Amniotic stem cell (primary cell): ENCODE measurements at places on chromosomes 5 and 9.

GRCh38 chr9:107155244-107155817 is 127.7 kb upstream of the RAD23B start:
- DNase-seq, result no peak

DNA sequence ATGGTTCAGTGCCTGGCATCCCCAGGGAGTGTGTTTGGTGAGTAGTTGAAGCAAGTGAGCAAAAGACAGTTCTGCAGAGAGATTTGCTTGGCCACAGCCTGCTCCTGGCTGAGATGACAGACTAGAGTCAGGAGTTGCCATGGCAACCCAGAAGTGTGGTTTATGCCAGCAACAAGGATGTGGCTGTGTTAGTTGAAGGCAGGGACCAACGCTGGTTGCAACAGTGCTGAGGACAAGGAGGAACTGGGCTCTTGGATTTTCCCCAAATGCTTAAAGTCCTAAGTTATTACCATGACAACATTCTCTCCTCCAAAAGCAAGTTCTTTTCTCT is 2.7 kb downstream of the NXNL2 start:
- peak; percentile 61 for DNase-seq

- DNase-seq, result no peak
These were observed 363.0 kb upstream of the RIOK2 start for GRCh38 chr5:97545886-97546535.

DNA sequence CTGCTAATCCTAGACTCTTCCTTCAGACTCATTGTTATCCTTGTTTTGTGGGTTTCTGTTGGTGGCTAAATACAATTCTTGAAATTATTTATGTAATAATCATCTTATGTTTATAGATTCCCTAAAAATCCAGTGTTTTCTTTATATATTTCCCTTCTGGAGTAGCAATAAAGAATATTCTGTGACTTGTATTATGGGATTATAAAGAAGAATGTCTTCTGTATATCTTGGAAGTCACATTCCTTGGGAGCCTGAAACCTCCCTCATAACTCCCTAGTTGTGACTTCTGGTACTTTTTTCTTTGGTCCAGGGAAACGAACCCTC is 356.1 kb downstream of the TMEM167A start:
- no peak for DNase-seq

- DNase-seq, result no peak
These were observed 47.8 kb upstream of the ADAMTS2 start for GRCh38 chr5:179393078-179393477.

DNA sequence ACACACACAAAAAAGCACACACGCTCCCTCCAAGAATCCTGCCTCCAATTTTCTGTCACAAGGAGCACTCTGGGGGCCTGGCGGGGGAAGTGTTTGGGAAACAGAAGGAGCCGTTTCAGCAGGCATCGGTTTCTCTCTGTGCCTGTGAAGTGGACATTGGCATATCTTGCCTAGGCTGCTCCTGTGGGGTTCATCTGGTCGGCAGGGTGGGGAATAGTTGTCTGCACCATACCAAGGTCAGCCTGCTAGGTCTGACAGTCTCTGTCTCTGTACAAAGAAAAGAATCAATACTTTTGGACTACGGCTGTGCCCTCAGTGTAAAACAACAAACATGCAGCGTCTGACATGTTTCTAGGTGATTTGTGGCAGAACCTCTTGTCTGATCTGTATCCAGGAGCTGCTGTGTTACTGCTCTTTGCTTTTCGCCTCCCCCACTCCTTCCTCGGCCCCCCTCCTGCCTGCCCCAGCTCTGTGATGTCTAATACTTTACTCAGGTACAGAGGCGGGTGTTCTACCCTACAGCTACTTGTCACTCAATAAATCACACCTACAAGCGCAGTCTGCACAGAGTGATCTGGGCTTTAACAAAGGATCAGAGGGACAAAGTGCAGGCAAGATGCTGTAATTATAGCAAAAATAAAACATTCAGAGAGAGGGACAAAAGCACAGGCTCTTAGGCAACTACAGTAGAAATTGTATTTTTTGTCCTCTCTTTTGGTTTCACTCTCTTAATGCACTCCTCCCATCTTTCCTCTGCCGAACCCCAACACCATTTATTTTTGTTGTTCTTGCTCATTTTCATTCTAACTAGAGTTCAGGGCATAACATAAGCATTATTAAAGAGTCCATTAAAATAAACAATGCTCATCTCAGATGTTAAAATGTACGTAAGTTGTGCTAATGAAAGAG is 216.7 kb downstream of the BNC2 start:
- DNase-seq, result no peak

GRCh38 chr9:18319918-18320445 is 154.0 kb upstream of the ADAMTSL1 start:
- no peak for DNase-seq

- DNase-seq, result peak; percentile 57
These were observed 77.3 kb downstream of the MAMDC2 start for GRCh38 chr9:70120834-70121510.

DNA sequence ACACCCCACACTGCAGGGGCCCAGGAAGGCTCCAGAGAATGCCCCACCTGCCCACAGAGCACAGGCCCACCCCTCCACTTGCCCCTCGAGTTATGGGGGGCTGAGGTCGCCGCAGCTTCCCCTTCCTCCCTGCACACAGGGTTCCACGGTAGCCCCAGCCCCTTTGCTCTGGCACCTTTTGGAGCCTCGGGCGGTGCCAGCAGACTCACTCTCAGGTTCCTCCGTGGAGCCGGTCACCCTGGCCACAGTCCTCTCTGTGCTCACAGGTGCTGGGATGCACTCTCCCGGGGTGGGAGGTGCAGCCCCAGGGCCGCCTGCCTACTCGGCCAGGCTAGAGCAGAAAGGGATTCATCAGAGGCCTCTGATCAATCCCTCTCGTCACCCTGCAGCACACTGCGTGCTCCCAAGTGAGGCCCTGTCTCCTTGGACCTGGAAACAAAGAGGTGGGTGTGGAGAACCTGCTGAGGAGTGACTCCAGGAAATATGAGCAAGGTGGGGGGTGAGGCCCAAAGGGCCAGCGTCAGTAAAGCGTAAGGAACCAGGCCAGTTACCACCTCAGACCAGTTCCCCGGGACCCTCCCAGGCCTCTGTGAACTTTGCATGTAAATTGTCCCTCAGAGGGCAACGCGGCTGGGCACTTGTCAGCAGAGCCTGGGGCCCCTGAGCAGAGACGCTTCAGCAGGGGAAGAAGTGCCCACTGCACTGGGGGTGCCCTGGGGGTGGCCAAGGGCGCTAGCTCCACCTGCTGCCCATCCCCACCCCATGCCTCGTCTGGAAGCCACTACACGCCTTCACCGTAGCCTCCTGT is 167.8 kb downstream of the OLFM1 start:
- DNase-seq, result no peak

- DNase-seq, result no peak
These were observed 70.5 kb upstream of the RAI14 start for GRCh38 chr5:34585601-34586104.

GRCh38 chr5:90488791-90489190 is 14.1 kb downstream of the POLR3G start:
- DNase-seq, result no peak

DNA sequence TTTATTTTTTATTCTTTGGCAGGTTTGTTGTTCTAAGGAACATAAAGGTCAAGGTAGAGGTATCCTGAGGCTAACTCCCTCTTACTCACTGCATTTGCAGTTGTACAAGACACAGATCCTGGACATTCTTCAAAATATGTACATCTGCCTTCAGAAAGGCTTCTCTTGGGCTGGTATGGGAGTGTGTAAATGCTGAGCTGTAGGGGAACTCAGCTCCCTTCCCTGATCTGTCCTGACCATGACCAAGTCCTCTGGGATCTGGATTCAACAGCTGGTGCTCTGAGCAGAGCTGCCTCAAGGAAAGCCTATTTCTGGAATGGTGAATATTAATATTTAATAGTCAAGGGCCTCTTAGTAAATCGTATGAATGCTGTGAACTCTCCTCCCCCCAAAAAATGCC is 117.4 kb downstream of the PRKACG start:
- DNase-seq, result no peak

- DNase-seq, result no peak
These were observed 91.4 kb downstream of the CACNA1B start for GRCh38 chr9:137969008-137969407.

DNA sequence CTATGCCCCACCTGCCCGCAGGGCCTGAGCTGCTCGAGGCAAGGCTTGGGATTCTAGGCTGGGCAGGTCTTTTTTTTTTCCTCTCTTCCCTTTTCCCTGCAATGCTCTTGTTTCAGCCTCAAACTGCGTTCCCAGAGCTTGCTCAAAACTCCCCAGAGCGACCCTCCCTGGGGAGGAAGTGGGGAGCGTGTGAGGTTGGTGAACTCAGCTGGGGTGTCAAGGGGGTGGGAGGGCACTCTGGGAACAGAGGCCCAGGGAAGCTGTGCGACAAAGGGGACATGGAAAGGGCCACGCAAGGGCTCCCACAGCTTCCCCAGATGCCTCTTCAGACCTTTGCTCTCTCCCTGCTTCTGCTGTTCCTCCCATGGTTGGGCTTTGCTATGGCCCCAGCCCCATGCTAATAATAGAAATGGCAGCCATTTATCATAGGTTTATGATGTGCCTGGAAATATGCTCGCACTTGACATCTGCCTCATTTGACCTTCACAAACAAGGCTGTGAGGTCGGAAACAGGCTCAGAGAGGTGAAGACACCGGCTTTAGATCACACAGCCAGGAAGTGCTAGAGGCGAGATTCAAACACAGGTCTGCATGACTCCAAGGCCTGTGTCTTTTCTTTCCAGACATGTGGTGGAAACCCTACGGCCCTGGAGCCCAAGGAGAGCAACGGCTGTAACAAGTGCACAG is 40.9 kb upstream of the IL17B start:
- no peak for DNase-seq

GRCh38 chr5:32276173-32276853 is 36.4 kb downstream of the MTMR12 start:
- DNase-seq, result no peak

DNA sequence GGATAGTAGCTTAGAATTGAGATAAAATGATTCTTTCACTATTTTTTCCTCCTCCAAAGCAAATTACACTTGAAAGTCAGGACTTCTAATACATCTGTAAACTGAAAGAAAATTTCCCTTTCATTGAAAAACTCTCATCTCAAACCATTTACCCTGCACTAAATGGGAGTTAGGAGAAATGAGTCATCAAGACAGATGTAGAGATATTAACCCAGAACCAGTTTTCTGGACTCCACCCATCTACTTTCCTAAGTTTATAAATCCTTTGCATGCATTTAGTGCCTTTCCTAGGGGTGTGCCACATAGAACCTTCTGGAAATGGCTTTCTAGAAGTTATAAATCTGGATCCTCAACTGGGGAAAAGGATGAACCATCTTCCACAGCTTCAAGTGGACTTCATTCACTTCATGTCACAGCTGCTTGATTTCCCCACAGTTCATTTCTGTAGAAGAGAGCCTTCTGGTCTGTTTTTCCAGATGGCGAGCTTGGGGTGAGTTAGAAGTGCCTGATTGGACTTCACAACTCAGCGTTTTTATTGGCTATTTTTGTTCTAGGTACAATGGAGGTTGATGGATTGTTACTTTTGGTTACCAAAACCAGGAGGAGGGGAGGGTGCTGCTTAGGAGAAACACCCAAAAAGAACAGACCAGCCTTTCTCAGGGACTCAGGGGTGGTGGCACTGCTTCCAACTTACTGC is 72.5 kb upstream of the GPR151 start:
- DNase-seq, result no peak

- no peak for DNase-seq
These were observed 47.5 kb downstream of the TENT4A start for GRCh38 chr5:6760686-6761085.

GRCh38 chr5:126360467-126360866 is 62.7 kb upstream of the GRAMD2B start:
- no peak for DNase-seq

- no peak for DNase-seq
These were observed 163.6 kb downstream of the LRRC70 start for GRCh38 chr5:62742207-62742606.

DNA sequence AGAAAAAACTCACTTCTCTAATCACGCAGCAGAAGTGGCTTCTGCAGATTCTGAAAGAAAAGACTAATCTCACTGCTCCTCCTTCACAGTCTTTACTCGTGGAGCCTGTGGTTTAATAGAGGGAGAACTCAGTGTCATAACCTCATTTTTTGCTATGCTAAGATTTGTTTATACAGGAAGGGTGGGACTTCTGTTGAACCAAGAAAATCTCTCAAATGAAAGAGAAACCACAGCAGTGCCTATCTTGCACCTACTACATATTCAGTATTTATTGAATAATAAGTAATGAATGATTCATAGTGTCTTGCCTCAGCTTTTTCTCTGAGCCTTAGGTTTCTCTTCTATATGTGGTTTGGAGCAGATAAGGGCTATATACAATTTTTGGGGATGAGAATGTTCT is 136.1 kb upstream of the DMAC1 start:
- DNase-seq, result no peak

DNA sequence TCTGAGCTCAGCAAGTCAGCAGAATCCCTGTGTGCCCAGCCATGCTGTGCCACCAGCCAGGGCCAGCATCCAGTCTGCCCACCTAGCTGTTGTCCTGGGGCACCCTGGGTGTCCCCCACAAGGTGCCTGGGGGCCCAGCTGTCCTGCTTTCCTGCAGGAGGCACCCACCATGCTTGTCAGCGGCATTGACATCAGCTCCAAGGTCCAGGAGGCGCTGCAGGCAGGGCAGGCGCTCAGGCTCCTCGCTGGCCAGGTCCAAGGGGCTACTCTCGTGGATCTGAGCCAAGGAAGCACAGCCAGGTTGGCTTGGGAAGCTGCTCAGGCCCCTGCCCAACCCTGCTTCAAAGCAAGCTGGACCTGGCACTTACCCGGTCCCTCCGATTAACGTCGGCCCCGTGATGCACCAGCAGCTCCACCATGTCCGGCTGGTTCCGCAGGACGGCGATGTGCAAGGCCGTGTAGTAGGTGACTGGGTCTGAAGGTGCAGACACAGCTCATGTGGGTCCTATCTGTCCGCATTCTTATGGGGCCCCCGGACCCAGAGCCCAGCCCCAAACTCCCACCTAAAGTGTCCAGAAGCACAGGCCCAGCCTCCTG is 2.8 kb downstream of the ASB6 start:
- no peak for DNase-seq

DNA sequence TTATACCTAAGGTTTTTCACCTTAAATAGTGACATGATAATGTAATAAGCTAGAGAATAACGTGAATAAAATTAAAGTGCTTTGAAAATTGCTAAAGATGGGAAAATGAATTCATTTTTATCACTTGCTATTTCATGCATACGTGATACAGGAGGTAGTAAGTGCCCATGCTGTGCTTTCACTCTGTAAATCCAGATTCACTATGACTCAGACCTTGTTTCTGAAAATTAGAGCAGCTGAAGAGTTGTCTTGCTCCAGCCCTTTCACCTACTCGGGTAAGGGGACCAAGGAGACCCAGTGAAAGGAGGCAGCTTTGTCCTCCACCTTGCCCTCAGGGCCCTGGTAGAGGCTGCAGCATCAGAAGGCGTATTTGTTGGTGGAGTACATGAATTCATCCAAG is 87.9 kb downstream of the ANKH start:
- no peak for DNase-seq

- DNase-seq, result no peak
These were observed 52.3 kb downstream of the CAST start for GRCh38 chr5:96714450-96714849.

DNA sequence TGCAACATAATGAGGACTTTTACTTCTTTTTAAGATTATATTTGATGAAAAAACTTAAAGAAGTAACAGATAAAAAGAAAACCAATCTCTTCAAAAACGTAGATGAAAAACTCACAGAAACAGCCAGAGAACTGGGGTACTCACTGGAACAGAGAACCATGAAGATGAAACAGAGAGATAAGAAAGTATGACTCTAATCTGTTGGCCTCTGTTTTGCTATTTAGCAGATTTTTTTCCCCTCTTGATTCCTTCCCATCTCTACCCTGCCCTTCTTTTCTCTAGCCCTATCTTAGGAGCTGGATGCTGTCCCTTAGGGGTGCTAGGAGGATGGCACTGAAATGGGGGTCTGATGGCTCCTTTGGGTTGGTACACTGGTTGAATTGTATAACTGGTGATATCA is 97.5 kb upstream of the FREM1 start:
- no peak for DNase-seq
